ENCODE measurements at places on chromosomes 5 and 9. TPM values are rescaled to one million over a fixed set of nuclear protein-coding genes. Genes with fewer than 3 reads are reported as not detected.

DNA sequence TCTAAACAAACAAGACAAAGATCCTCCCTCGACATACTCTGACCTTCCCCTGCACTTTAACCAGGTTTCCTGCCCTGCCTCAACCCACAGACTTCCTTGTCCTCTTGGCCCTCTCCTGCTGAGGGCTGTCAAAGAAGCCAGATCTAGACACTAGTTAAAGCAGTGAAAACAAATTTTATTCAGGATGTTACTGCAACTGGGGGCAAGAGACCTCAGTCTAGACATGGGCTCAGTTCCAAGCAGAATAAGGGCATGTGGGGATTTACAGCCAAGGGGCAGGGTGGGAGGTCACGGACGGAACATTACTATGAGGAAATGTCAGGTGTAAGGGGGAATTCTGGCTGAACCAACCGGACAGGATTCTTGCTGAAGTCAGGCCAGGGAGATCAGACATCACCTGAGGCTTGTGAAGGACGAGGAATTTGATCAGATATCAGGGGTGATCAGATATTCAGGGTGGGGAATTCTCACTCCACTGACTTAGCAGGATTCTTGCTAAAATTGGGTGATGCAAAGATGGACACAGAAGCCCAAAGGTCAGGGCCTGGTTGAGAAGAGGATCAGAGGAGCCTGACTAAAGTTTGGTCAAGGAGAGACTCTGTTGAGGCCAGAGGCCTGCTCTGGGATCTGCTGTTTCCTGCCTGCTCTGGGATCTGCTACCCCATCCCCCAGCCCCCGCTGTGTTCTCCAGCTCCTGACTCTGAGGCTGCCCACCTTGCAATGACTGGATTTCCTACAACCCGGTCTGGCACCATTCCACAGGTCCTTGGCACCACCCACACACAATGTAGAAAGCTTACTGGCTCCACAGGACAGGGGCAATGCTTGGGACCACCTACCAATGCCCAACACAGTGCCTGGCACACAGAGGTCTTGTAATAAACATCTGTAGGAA is 21.5 kb downstream of the GABBR2 start:
- DNase-seq: no peak

DNA sequence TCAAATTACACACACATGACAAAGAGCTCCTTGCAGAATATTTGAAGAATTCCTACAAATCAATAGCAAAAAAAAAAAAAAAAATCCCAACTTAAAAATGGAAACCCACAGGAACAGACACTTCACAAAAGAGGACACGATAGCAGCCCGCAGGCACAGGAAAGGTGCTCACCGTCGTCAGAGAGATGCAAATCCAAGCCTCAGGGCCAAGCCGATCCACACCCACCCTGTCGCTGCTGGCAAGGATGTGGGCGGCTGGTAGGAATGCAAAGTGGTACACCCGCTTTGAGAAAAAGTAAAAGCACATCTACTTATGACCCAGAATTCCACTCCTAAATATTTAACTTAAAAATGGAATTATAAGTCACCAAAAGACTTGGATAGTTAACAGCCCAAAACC is 10.8 kb downstream of the LCN9 start:
- no peak for DNase-seq

DNA sequence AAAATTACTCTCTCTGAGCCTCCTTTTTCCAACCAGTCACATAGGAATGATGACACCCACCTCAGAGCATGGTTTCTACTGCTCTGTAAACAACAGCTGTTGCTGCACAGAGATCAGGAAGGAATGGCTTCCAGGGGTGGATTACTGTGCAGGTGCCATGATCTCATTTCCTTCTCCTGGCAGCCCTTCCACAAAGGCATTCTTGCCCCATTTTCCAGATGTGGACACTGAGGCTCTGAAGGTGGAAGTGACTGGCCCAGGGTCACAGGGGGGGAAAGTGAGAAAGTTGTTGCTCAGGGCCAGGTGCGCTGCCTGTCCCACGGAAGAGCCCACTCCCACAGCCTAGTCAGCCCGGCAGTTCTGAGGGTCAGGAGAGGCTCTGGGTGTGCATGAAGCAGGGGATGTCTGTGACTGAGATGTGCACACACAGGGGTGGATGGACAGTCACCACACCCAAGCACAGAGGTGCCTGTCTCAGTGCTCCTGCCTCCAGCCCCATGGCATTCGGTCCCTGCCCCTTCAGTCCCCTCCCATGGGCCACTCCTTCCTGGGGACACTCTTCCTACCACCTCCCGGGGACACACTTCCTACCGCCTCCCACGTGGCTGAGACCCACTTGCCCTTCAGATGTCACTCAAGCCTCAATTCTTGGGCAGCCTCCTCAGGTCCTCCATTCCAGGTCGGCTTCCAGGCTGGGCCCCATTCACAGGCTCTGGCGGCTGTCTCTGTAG is 17.0 kb downstream of the FGFR4 start:
- DNase-seq: peak; percentile 73

DNA sequence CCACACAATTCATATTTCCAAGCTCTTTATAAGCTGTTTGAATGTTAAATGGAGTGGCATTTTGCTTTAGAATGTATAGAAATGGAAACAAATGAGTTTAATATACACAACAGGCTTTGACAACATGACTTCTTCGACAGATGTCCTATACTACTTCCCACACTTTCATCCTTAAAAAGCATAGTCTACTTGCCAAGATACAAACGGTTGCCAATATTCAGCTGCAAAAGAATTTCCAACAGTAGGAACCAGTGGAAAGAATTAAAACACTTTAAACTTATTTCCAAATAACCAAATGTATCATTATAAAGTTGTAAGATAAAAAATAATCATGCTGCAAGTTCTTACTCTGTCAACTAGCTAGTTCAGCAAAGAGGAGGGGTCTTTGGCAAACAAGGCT is 456.4 kb downstream of the PDE4D start:
- DNase-seq: no peak

DNA sequence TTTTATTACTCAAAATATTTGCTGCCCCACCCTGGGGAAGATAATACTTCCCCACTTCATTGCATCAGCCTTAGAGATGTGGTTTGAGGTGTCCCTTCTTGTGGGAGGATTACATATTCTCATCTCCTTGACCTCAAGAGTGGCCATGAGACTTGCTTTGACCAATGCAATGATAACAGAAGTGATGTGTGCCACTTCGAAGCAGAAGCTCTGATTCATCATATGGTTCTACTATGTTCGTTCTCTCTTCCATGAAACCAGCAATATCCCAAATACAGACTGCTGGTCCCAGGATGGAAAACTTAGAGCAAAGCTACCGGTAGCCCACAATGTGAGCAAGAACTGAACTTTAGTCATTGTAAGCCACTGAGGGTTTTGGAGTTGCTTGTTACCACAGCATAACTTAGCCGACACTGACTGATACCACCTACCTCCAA is 92.0 kb downstream of the THBS4 start:
- no peak for DNase-seq

DNA sequence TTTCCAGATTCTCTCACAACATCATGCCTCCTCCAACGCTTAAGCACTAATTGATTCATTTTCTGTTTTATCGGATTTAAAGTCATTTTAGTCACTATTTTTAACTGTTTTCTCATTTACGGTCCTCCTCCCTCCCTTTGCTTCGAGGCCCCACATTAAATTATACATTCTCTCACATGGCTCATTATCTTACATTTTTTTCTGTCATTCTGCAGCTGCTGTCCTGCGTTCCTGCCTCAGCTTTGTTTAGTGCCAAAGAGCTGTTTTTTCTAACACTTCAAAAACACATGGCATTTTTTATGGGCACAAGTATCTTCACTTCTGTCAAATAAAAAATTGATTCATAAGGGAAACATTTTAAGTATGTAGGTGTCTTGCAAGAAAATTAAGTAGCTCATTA is 130.1 kb upstream of the FST start:
- no peak for DNase-seq

DNA sequence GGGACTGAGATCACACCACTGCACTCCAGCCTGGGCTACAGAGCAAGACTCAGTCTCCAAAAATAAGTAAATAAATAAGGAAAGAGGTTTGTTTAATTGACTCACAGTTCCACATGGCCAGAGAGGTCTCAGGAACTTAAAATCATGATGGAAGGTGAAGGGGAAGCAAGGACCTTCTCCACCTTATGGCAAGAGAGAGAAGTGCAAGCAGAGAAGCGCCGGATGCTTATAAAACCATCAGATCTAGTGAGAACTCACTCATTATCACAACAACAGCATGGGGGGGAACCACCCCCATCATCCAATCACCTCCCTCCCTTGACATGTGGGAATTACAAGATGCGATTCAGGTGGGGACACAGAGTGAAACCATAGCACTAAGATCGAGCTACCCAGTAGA is 22.8 kb upstream of the RGMB start:
- no peak for DNase-seq

- no peak for DNase-seq
Measured at GRCh38 chr5:135253601-135254178, 145.3 kb downstream of the MACROH2A1 start.

GRCh38 chr9:135294836-135295235 is 184.7 kb upstream of the PPP1R26 start:
- no peak for DNase-seq

TUSC1 gene
- total RNA-seq: 2.0 TPM

SNCAIP gene
- total RNA-seq: 22.5 TPM

KCNMB1 gene
- not detected for total RNA-seq
